Activated CD4-positive, CD25-positive, alpha-beta regulatory T cell (primary cell): ENCODE measurements at places on chromosomes 3 and 15.

DNA sequence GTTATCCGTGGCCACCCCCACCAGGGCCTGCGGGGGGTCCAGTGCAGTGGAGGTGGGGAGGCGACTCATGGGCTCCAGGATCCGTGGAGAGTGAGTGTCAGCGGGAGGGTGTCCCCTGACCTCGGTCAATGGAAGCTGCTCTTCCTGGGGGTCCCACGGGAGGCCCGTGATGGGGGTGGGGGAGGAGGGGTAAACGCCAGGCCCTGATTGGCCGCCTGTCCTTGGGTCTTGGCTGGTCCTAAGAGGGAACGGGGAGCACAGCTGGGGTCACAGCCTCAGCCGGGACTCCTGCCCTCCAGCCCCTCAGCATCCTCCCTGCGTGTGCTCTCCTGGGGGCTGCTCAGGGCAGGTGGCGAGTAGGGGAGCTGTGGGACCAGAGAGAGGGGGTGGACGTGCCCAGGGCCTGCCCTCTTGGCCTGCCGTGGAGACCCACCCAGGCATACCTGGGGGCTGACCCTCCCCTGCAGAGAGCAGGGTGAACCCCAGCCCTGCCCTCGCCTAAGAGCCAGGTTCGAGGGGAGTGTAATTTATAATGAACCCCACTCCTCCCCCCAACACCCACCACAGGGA is 184.6 kb downstream of the GOLGA6L6 start:
- DNase-seq, result no peak

- DNase-seq, result no peak
These were observed 254.4 kb upstream of the TLE3 start for GRCh38 chr15:70351941-70352774.

DNA sequence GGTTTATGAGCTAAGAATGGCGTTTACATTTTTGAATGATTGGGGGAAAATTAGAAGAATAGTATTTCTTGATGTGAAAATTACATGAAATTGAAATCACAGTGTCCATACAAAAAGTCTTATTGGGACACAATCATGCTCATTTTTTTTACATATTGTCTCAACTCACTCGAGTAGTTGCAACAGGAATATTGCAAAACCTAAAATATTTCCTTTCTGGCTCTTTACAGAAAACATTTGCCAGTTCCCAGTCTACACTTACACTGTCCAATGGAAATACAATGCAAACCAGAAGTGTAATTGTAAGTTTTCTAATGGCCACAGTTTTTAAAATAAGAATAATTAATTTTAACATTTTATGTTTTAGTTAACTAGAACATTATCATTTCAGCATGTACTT is 137.8 kb downstream of the SAMMSON start:
- no peak for DNase-seq

DNA sequence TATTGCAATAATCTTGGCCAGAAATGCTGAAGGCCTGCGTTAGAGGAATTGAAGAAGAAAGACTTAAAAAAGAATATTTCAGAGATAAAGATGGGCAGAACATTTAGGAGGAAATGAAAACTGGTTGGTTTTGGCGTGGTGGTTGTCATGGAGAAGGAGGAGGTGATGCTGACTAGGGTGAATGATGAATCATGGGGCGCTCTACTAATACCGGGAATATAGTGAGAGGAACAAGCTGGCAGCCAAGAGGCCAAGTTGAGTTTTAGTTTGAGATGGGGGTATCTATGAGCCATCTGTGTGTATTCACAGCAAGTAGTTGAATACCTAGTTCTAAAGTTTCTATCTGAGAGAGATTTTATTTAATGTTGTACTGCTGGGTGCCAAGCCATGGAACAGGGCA is 6.8 kb upstream of the GAP43 start:
- no peak for DNase-seq
